ENCODE measurements at places on chromosomes 1 and 21.

- DNase-seq = no peak
These were observed 3.1 kb downstream of the LCE3D start for GRCh38 chr1:152577168-152577567.

DNA sequence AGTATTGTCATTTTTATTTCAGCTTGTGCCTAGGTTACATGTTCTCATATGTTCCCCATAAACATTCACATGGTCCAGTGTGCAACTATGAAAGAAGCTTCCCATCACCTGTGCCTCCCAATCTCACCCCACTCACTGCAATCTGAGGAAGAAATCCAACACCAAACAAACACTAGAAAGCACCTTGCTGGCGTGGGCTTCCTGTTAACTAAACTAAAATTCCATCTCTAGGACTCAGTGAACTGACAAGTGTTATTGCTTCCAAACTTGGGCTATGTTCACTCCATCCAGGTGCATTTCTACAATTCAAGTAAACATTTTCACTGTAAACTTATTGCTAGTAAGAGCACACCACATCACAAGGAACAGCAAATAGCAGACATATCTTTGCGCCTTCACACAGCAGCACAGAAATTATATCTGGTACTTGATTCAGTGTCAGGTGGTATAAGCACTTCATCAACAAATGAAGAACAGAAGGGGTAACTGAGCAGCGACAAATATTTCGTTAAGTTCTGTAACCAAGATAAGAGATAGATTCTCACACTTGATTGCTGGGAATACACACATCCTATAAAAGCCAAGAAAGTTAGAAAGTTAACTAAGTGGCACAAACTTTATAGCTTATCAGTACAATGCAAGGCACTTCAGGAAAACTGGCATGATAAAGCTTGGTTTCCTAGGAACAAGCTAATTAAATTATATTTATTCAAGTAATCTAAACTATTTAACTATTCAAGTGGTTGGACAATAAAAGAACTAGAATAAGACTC is 8.9 kb upstream of the KCNJ15 start:
- no peak for DNase-seq

DNA sequence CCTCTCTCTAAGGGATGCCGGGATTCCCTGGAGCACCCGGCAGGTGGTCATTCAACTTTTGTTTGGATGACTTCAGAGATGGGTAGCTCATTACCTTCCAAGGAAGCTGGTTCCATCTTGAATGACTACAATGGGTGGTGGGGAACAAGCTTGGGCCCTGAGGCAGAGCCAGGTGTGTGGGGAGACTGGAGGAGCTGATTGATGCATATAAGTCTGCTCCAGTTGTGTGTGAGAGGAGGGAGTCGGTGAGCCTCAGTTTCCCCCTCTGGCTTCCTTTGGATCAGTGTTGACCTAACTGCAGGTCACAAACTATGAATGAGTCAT is 133.8 kb upstream of the ZBTB40 start:
- no peak for DNase-seq

GRCh38 chr1:29592731-29593130 is 356.4 kb downstream of the PTPRU start:
- no peak for DNase-seq

- DNase-seq = no peak
These were observed 109.2 kb downstream of the TNNI3K start for GRCh38 chr1:74344387-74344786.

DNA sequence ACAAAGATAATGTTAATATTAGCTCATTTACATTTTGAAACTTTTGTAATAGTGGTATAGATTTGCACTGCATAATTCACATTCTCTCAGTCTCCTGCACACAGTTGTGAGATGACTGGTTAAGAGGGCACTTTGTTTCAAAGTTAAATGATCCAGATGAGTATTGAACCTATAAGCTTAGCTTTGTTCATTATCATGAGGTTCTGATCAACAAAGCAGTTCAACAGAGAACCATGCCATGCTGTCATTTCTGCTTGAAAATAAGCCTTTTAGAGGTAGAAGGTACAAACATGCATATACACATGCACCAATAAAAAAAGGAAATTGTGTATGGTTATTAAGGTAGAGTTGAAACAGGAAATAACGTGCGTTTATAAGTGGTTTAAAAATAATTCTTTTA is 4.8 kb downstream of the RAP1A start:
- DNase-seq = no peak

DNA sequence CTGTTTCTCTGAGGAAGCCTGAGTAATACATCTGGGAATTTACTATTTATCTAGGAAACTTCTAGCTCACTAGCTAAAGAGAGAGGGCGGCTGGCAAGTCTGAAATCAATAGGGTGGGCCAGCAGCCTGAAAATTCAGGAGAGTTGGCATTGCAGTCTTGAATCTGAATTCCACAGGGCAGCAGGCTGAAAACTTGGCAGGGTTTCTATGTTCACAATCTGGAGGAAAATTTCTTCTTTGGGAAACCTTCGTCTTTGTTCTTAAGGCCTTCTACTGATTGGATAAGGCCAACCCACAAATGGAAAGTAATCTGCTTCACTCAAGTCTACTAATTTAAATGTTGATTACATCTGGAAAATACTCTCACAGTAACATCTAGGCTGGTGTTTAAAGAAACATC is 101.0 kb upstream of the COG2 start:
- DNase-seq = no peak

- no peak for DNase-seq
These were observed 289.6 kb upstream of the ST6GALNAC5 start for GRCh38 chr1:76577525-76578185.

DNA sequence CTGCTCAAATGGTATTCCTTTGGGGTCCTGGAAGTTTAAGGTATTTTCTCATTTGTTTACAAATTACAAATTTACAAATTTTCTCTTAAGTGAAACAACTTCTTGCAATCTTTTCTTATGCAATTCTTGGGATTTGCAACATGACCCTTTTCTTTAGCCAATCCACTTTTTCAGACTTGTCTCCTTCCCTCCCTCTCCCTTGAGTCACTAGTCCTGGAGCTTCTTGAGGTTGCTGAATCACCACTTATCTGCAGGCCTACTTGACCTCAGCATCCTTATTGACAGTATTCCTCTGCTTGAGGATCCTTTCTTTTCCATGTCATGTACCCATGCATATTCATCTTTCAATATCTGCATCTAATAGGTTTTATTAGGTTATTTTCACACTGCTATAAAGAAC is 302.8 kb upstream of the ADAMTS5 start:
- DNase-seq = no peak

DNA sequence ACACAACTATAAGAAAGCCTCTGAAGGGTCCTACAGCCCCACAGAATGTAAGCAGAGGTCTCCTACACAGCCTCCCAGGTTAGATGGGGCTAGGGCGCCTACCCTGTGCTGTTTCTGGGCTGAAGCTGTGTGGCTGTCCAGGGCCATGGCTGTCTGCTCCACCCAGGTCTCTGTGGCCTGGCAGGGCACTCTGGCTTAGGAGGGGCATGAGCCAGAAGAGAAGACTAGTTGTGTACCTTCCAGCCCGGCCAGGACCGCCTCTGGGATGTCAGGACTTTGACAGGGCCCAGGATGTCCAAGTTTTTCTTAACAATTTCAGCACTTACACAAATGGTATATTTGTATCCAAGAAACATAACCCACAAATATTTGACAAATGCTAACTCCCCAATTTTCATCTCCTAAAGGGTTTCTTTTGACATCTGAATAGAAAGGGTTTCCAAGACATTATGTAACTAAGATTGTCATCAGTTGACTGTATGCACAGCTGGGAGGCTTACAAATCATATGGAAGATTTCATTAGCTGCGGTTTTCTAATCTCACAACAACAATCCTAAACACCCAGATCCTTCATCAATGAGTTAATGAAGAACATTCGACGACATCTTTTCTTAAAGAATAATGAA is 80.5 kb downstream of the HSF2BP start:
- DNase-seq = no peak

DNA sequence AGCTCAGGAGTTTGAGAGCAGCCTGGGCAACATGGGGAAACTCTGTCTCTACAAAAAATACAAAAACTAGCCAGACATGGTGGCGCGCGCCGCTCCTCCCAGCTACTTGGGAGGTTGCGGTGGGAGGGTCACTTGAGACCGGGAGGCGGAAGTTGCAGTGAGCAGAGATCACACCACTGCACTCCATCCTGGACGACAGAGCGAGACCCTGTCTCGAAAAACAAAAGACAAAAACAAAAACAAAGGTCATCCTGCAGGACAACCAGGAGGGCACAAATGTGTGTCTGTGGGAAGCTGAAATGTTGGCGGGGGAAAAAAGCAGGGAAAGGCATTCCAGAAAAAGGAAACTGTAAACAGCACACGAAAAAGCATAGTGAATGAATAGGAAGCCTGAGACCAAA is 104.1 kb upstream of the HNRNPU start:
- no peak for DNase-seq

DNA sequence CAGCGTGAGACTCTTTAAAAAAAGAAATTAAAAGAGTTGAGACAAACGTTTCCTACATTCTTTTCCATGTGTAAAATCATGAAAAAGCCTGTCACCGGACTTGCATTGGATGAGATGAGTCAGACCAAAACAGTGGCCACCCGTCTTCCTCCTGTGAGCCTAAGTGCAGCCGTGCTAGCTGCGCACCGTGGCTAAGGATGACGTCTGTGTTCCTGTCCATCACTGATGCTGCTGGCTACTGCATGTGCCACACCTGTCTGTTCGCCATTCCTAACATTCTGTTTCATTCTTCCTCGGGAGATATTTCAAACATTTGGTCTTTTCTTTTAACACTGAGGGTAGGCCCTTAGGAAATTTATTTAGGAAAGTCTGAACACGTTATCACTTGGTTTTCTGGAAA is 31.2 kb downstream of the IFNAR1 start:
- no peak for DNase-seq

- DNase-seq = no peak
These were observed 3.3 kb downstream of the SSBP3 start for GRCh38 chr1:54402896-54403295.

- no peak for DNase-seq
These were observed 897 bp downstream of the CYYR1 start for GRCh38 chr21:26572076-26572701.

- DNase-seq = no peak
These were observed 6.1 kb downstream of the TNFRSF25 start for GRCh38 chr1:6459850-6460265.

DNA sequence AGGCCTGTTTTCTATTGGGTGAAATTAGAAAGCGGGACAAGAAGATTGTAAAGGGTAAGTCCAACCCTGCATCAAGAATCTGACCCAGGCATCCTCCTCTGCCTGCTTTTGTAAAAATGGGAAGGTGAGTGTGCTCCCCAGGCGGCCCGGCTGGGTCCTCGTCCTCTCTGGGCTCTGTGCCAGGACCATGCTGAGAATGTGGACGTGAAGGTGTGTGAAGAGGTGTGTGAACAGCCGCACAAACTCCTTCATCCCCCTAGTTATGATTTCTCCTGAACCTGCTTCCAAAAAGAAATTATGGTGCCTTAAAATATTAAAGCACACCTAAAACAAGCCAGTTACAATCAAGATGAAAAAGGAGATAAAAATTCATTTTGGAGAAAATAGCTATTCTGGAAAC is 185.7 kb downstream of the IGSF21 start:
- no peak for DNase-seq

GRCh38 chr1:152855661-152856060 is 4.1 kb upstream of the LCE7A start:
- no peak for DNase-seq

- peak; percentile 90 for DNase-seq
These were observed 28.4 kb downstream of the TMCC2 start for GRCh38 chr1:205255941-205256780.

DNA sequence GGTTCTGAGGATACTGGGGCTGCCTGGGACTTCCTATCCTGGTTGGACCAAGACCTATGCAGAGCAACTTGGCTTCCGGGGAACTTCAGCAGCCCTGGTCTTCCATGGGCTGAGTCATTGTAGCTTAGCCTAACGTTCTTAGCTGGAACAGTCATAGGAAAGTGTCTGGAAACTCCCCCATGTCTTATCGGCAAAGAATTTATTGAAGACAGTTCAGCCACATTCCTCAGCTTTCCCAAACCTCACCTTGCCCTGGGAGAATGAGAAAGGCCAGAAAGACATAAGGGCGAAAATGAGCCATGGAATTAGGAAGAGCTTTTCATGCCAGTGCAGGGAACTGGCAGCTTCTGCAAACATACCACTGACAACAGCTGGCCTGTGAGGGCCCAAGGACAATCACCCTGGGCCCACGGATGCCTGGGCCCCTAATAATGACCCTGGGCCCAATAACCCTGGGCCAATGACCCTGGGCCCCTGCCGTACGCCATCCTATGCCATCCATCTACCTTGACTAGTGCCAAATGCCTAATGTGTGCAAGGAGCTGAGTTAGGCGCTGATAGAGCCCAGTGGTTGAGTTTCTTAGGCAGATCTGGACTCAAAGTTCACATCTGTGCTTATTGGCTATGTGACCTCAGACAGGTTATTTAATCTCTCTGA is 114.4 kb upstream of the GADD45A start:
- no peak for DNase-seq

DNA sequence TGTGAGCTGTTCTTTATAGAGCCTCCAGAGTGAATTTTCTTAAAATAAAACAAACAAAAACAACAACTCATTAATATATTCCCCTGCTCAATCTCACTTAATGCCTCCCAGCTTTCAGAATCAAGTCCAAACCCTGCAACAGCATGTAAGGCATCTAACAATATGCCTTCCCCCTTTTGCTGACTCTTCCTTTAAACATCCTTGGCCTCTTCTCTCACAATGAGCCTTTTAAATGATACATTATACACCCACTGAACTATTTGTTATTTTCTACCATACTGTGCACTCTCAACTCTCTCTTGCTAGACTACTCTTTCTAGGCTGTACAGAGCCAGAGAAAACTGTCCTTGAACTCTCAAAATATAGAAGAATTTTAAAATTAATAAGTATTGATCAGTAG is 115.2 kb upstream of the SNX7 start:
- DNase-seq = no peak

DNA sequence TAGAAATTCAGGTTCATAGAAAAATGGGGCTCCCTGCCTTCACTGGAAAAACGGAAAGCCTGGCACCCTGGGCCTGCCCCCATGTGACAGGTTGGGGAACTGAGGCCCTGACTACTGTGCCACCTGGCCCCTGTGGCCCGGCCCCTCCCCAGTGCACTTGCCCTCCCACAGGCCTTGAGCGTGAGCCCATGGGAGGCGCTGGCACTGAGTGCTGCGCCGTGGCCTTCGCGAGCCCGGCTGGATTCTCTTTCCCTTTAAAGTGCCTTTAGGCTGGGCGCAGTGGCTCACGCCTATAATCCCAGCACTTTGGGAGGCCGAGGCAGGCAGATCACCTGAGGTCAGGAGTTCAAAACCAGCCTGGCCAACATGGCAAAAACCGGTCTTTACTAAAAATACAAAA is 45.7 kb downstream of the SLC37A1 start:
- DNase-seq = no peak

DNA sequence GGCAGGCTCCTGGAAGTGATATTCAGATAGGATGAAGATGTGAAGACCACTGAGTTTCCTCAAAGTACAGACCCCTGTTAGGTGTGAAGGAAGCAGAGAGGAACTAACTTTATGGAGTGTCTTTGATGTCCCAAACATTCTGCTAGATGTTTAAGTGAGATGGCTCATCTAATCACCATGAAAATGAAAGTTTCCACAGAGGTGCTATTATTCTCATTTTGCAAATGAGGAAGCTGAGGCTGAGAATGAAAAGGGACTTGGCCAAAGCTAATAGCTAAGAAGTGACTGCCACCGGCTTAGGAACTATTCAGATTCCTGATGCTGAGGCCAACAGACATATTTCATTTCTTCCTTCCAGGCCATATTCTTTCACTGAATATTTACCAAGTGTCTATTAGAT is 45.9 kb upstream of the WLS start:
- no peak for DNase-seq

- no peak for DNase-seq
These were observed 860.0 kb downstream of the LTN1 start for GRCh38 chr21:28132713-28133112.
